HFF-Myc (cell line): ENCODE measurements at places on chromosomes 1 and 21.
A peak's percentile ranks its signal among the peaks of the same experiment; 100 is the strongest.

DNA sequence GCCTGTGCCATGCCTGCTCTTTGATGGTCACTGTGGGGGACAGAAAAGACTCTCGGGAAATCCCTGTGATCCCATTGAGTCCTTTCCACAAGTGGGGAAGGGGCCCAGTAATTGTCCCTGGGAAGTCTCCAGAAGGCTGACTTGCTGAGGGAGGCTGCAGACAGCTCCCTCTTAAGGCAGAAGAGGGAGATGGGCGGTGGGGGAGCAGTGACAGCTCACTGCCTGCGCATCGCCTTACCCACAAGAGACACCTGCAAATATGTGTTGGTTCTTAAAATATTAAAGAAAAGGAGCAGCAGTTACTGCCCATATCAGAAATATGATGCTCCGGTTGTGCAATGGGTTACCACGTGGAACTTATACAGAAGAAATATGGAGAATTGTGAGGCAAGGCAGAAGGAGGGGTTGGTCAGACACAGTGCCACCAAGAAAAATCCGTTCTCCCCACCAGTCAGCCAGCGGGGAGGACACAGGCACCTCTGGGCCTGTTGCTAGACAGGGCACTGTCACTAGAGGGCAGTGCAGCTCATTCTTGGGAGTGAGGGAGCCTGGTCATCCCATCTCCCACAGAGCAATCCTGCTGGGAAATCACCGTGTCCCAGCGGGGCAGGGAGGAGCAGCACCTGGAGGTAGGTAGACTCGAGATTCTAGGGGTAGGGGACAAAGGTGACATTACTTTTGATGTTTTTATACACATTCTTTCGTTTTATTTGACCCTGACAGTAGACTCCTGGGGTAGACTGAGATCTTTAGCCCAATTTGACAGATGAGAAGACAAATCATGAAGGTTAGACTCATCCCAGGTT, 6.9 kb upstream of the CAMK1G start:
- peak; percentile 37 for DNase-seq

- DNase-seq = no peak
Observed at GRCh38 chr1:107142666-107143065, 1.8 kb downstream of the NTNG1 start.

DNA sequence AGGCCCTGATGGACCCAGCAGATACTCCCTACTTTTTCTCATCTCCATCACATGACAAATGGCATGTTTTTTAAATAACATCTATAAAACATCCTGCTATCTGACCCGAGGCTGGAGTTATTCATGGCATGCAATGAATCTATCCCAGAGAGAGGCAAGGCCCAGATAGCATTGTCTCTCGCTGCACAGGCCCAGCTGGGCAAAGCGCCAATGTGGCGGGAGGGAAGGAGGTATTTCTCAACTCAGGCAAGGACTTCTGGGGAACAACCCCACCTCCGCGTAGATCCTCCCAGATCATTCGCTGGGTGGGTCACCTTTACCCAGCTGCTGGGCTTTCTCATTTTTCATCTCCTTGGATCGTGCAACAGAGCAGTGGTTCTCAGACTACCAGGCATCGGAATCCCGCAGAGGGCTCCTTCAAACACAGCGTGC, 59.8 kb downstream of the ERG start:
- DNase-seq = no peak

- peak; percentile 7 for DNase-seq
Observed at GRCh38 chr1:180188091-180188506, 33.4 kb downstream of the QSOX1 start.

DNA sequence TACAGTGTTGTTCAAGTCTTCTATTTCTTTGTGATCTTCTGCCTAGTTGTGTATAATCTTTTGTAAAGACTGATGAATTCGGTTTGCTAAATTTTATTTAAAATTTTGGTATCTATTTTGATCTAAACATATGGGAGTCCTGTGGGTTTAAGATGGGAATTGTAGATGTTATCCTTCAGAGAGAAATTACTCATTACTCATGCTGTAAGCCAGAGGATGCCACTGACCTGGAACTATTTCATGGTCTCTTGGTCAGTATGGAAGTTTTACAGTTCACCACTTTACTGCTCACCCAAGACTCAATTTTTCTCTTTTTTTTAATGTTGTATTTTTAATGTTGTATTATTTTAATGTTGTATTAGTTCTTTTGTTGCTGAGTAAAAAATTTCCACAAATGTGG, 138.6 kb upstream of the B3GALT2 start:
- DNase-seq = no peak

DNA sequence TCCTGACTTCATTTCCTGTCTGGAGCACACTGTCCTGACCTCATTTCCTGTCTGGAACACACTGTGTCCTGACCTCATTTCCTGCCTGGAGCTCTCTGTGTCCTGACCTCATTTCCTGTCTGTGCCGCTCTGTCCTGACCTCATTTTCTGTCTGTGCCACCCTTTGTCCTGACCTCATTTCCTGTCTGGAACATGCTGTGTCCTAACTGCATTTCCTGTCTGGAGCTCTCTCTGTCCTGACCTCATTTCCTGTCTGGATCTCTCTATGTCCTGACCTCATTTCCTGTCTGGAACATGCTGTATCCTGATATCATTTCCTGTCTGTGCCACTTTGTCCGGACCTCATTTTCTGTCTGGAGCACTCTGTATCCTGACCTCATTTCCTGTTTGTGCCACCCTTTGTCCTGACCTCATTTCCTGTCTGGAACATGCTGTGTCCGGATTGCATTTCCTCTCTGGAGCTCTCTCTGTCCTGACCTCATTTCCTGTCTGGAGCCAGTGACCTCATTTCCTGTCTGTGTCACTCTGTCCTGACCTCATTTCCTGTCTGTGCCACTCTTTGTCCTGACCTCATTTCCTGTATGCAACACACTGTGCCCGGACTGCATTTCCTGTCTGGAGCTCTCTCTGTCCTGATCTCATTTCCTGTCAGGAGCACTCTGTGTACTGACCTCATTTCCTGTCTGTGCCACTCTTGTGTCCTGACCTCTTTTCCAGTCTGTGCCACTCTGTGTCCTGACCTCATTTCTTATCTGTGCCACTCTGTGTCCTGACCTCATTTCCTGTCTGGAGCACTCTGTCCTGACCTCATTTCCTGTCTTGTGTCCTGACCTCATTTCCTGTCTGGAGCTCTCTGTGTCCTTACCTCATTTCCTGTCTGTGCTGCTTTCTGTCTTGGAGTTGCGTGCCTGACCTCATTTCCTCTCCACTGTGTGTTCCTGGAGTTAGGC, 27.6 kb downstream of the SKI start:
- peak; percentile 86 for DNase-seq

DNA sequence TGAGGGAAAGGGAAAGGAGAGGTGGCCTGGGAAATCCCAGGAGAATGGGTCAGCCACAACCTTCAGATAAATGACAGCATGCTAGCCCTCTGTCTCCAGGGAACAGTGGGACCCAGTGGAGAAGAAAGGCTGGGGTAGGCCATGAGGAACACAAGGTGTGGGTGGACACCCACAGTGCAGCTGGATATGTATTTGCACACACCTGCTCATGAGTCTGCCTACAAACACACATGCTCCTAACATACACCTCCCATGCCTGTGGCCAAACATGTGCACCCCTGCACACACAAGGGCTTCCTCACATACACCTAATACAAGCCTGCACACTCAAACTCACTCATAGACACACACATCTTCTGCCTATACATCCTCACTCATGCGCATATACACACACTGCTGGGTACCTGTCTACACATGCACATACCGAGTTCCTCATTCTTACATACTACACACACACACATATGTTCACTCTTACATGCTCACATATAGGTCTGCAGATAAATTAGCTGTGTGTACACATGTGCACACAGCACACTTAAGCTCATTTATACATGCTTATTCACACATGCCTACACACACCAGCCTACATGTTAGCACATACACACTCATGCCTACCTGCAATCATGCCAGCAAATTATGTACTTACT, 3.6 kb downstream of the C1orf216 start:
- no peak for DNase-seq

DNA sequence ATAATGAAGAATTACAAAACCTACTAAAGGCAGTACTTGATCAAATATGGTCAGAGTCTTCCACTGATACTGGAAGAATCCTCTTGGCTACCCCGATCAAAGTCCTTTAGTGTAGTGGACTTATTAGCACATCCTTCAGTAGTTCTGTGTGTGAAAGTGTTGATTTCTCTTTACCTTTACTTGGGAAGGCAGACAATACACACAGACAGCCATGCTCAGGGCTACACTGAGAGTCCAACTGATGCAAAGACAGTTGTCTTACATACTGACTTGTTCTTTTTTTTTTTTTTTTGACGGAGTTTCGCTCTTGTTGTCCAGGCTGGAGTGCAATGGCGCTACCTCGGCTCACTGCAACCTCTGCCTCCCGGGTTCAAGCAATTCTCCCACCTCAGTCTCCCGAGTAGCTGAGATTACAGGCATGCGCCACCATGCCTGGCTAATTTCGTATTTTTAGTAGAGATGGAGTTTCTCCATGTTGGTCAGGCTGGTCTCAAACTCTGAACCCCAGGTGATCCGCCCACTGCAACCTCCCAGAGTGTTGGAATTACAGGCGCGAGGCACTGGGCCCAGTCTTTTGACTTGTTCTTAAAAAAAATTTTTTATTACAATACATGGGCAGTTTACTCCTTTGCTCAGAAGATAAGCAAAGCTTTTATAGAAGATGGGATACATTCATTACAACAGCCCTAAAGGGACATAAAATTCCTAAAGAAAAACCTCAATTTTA, 3.5 kb upstream of the PTTG1IP start:
- no peak for DNase-seq

- DNase-seq = no peak
Observed at GRCh38 chr1:167106119-167106461, 12.2 kb downstream of the STYXL2 start.

- DNase-seq = no peak
Observed at GRCh38 chr1:217498209-217498608, 132.7 kb downstream of the GPATCH2 start.

GRCh38 chr21:33458861-33459260, 20.9 kb downstream of the TMEM50B start:
- DNase-seq = no peak

- no peak for DNase-seq
Observed at GRCh38 chr1:44170281-44170823, 28.9 kb upstream of the KLF18 start.

- no peak for DNase-seq
Observed at GRCh38 chr1:173222149-173223030, 15.3 kb upstream of the TNFSF4 start.

DNA sequence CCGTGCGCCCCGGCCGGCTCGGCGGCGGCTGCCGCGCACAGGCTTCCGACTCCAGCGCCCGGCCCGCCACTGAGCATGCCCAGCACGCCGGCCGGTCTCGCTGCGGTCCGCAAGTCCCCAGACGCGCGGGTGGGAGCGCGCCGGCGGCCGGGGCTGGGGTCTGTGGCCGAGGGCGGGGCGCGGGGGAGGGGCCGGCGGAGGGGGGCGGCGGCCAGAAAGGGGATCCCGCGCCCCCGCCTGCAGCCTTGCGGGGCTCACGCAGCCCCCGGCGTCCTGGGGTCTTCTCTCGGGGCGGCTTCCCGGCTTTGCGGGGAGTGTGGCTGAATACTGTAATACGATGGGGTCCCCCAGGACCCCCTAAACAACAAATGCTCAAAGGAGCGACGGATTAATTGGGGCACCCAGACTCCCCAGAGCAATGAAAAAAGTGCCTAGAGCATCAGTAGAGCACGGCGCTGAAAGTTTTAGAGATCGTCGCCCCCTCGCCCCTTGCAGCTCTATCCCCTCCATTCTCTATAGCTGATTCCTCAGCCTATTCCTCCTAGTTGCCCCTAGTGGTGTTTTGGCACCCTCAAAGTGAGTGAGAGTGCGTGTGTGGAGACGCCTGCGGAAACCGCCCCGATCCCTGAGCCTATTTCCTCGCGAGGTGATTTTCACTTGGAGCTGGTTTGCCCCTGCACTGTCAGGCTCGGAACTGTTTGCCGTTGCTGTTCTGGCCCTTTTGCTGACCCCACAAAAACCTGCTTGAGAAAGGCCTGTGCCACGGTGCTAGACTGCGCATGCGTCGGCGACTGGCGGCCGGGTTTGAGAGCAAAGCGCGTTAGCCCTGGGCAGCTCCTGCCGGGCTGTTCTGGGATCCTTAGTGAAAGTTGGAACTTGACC, at the start of gene VAV3:
Gene VAV3 (minus strand): TSS at position 71 of the 882 bp plus-strand sequence. CDS start 311 bp downstream, outside the sequence.
- peak; percentile 25 for DNase-seq

DNA sequence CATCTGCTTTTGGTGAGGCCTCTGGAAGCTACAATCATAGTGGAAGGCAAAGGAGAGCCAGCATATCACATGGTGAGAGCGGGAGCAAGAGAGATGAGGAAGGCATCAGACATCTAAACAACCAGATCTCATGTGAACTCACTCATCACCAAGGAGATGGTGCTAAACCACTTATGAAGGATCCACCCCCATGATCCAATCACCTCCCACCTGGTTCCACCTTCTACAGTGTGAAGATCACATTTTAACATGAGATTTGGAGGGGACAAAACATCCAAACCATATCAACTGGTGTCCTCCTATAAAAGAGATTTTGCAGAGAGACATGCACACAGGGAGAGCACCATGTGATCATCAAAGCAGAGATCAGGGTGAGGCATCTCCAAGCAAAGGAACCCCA, 578.6 kb downstream of the MATN1 start:
- no peak for DNase-seq

DNA sequence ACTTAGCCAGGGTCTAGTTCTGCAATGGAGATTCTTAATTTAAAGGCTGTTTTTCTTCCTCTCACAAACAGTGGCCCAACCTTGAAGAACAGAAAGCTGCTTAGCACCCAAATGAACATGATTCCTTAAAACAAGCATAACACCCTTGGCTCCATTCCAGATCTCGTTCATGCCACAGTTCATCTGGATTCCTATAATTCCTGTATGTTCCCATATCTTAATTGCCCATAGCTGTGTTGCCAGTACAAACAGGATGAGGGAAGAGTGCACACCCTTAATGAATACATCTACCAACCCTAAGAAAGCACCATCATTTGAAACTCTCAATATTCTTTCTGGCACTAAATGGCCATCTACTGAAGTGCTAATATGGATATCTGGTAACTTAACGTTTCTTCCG, 45.5 kb downstream of the TGFB2 start:
- DNase-seq = no peak

DNA sequence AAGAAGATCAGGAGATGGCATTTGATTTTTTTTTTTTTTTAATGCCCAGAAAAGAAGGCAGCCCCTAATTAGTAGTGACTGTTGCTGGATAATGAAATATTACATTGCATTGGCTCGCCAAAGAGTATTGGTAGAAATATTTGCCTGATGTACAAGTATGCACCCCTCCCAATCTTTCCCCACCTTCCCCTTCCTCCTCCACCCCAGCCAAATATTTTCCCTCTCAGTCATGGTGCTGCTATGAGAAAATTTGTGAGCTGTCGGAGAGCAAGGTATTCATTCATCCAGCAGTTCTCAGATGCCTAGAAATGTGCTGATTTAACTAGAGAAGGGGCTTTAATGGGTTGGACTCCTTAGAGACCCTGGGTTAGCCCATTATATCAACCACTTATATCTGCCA, 50.5 kb upstream of the IKBKE start:
- no peak for DNase-seq

- no peak for DNase-seq
Observed at GRCh38 chr1:228825840-228826484, 90.7 kb downstream of the RHOU start.
